Activated T-helper 1 cell treated with anti-CD3 and anti-CD28 coated beads, Interleukin-2, amount 50 U/mL, for 16 hours (primary cell): ENCODE measurements at places on chromosomes 3 and 15.

GRCh38 chr15:90388462-90389380 is 679 bp downstream of the IQGAP1 start:
- no peak for DNase-seq

- no peak for DNase-seq
Observed at GRCh38 chr3:150623945-150624344, 20.8 kb downstream of the SELENOT start.

GRCh38 chr3:197188963-197189362 is 109.4 kb downstream of the DLG1 start:
- DNase-seq = no peak

DNA sequence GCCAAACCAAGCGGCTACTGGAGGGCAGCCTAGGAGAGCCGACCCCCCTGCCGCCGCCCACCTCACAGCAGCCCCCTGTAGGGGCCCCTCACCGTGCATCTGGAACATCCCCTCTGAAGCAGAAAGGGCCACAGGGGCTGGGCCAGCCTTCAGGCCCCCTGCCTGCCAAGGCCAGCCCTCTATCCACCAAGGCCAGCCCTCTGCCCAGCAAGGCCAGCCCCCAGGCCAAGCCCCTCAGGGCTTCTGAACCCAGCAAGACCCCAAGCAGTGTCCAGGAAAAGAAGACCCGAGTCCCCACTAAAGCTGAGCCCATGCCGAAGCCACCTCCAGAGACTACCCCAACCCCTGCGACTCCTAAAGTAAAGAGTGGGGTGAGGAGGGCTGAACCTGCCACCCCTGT is 23.5 kb upstream of the APEH start:
- DNase-seq = no peak

DNA sequence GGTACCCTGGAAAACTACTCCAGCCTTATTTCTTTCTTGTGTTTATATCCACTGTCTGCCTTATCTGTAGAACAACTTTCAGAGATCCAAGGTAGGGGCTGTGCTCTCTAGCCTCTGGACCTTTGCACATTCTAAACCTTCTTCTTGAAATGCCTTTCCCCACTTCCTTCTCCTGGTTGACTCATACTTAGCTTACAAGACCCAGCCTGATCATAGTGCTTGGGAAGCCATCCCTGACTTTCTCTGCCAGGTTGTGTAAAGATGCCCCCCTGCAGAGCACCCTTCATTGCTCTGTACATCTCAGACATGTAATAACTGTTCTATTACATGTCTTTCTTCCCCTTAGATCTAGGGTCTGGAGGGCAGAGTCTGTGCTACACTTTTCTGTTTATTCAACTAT is 50.1 kb downstream of the PPM1L start:
- DNase-seq = no peak

DNA sequence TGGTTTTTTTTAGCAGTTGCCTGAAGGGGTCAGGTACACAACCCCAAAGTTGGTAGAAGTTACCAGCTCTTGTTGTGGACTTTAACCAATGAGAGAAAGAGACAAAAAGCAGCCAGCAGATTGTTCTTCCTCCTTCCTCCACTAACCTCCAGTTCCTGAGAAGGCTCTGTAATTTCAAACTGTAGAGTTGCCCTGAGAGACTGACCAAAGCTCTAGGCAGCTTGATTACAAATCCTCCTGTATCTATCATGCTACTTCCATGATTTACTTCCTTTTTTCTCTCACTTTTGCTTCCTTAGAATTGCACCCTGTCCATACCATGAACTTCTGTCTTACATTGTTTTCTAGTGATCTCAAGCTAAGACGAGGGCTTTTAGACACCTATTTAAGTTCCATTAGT is 29.2 kb downstream of the NSUN3 start:
- no peak for DNase-seq

DNA sequence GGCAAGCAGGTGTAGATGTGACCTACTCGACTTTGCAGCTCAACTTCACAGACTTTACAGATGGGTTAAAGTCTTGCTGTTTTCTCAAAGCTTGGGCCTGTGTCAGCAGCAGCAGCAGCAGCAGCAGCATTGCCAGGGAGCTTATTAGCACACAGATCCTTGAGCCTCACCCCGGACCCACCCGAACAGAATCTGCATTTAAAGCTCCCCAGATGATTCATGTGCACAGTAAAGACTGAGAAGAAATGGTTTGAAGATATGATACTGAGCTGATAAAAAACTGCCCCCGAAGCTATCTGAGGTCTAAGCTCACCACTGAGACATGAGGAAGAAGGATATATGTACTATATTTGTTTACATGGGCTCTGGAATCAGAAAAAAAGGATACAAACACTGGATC is 231.7 kb downstream of the ARPP21 start:
- no peak for DNase-seq

- no peak for DNase-seq
Observed at GRCh38 chr15:66163553-66163952, 90.0 kb downstream of the MEGF11 start.

- no peak for DNase-seq
Observed at GRCh38 chr15:37220949-37221670, 120.8 kb upstream of the MEIS2 start.

- no peak for DNase-seq
Observed at GRCh38 chr3:101838691-101839090, 10.6 kb upstream of the NFKBIZ start.

GRCh38 chr3:170417090-170417489 is 1.6 kb upstream of the CLDN11 start:
- DNase-seq = no peak

DNA sequence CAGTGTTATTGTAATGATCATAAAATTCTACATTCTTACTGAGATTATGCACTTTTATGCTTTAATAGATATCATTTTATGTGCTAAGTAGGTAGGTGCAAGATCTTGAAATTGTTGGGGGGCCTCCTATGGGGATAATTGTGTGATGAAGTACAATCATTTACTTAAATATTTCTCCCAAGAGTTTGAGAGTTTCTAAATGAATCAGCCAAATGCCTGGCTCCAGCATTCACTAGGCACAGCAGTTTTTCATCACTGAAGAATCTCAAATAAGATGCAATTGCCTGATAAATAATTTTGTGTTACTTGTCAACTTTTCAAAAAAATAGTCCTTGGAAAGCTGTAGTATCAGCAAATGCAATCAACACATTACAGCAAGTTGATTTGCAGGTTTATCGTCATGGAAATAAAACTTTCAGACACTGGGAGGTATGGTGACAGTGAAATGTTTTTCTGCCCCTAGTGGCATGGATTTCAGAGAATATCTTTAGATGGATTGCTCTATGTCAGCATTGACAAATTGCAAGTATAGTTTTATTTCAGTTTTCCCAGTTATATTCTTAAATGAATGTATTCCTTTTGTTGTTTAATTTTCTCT is 167.1 kb downstream of the NEK11 start:
- DNase-seq = no peak

GRCh38 chr3:107431246-107432012 is 54.2 kb downstream of the CCDC54 start:
- DNase-seq = peak; percentile 8

- no peak for DNase-seq
Observed at GRCh38 chr15:89105147-89105546, 16.9 kb downstream of the ABHD2 start.

DNA sequence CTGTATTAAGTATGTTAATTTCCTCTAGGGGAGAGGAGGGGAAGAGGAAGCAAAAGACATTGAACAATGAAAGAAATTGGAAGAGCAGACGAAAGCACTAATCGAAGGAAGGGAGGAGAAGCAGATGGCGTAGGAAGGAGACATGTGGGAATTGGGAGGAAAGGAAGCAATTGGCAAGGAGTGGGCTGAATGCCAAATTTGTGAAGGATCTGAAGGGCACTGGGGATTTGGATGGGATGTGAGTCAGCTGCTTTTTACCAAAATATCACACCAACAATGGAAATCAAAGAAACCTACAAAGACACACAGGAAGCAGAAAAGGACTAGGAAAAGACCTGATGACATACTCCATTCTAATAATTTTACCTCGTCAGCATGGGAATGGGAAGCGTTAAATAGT is 1029.8 kb downstream of the ROBO1 start:
- no peak for DNase-seq

- DNase-seq = no peak
Observed at GRCh38 chr3:157660847-157661246, 157.6 kb upstream of the VEPH1 start.

DNA sequence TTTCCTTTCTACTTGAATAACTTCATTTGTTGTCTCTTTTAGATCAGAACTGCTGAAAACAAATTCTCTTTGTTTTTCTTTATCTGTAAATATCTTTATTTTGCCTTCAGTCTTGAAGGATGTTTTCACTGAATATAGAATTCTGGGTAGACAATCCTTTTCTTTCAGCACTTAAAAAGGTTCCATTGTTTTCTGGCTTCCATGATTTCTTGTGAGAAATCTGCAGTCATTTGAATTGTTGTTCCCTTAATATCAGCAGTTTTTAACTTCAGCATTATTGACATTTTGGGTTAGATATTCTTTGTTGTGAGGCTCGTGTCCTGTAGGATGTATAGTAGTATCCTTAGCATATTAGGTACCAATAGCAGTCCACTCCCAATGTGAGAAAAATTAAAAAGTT is 65.8 kb downstream of the SV2B start:
- DNase-seq = no peak

GRCh38 chr15:75235760-75236729 is 22.1 kb upstream of the GOLGA6C start:
- DNase-seq = no peak

GRCh38 chr3:193686665-193687483 is 93.9 kb downstream of the OPA1 start:
- DNase-seq = no peak

GRCh38 chr3:150737874-150738679 is 24.9 kb downstream of the SIAH2 start:
- DNase-seq = no peak

DNA sequence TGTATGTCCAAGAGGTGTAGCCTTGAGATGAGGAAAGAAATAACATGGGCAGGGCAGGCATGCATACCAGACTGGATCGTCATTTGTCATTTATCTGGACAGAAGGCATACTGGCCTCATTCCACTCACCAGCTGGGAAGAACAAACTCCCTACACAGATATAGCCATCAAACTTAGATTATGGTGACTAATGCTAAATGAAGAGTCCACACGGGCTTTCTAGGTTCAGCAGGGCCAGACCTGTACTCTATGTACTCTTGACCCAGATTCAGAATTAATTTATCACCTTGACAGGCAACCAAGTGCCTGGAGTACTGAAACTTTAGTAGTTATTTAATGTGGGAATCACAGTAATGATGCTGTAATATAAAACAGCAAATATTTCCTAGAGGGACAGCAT is 164.3 kb upstream of the IL12A start:
- no peak for DNase-seq

GRCh38 chr3:15932348-15933300 is 134.8 kb upstream of the ANKRD28 start:
- no peak for DNase-seq

DNA sequence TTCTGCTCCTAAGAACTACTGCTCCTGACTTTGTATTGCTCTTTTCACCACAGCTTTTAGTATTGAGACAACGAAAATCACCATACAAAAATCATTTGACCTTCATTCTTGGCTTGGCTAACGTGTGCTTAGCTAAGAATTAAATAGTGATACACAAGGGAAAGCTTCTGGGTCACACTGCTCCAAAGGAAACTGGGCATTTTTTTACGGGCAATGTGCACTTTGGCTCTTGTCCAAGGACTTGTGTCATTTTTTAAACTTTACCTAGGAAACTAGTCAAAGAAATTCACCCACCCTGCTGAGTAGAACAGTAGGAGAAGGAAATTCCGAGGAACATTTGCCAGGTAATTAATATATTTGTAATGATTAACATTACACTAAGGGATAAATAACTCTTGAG is 19.8 kb downstream of the WDR72 start:
- no peak for DNase-seq

GRCh38 chr15:52005748-52006701 is 13.0 kb upstream of the MAPK6 start:
- DNase-seq = no peak

DNA sequence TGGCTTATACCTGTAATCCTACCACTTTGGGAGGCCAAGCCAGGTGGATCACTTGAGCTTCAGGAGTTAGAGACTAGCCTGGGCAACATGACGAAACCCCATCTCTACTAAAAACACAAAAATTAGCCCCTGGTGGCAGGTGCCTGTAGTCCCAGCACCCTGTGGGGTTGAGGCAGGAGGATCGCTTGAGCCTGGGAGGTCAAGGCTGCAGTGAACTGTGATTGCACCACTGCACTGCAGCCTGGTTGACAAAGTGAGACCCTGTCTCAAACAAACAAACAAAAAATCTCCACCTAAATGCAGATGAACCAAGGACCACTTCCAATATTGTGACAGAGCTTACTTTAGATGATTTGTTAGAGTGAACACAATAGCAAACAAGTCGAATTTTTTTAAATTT is 53.7 kb downstream of the TP53BP1 start:
- DNase-seq = no peak

- no peak for DNase-seq
Observed at GRCh38 chr3:99896482-99896881, 78.8 kb downstream of the CMSS1 start.

DNA sequence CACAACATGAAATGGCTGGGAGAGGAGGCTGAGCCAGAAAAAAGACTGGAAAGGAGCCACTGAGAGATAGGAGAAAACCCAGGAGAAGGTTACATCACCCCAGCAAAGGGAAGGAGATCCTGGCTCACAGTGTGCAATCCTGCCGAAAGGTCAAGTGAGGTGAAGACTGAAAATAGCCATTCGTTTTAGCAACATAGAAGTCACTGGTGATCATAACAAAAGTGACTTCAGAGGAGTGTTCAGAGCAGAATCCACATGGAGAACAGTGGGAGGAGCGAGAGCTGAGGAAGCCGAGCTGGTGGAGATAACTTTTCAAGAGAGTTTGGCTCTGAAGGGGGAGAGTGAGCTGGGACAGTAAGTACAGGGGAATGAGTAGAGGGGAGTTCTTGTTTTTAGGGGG is 5.4 kb upstream of the HEG1 start:
- DNase-seq = no peak

DNA sequence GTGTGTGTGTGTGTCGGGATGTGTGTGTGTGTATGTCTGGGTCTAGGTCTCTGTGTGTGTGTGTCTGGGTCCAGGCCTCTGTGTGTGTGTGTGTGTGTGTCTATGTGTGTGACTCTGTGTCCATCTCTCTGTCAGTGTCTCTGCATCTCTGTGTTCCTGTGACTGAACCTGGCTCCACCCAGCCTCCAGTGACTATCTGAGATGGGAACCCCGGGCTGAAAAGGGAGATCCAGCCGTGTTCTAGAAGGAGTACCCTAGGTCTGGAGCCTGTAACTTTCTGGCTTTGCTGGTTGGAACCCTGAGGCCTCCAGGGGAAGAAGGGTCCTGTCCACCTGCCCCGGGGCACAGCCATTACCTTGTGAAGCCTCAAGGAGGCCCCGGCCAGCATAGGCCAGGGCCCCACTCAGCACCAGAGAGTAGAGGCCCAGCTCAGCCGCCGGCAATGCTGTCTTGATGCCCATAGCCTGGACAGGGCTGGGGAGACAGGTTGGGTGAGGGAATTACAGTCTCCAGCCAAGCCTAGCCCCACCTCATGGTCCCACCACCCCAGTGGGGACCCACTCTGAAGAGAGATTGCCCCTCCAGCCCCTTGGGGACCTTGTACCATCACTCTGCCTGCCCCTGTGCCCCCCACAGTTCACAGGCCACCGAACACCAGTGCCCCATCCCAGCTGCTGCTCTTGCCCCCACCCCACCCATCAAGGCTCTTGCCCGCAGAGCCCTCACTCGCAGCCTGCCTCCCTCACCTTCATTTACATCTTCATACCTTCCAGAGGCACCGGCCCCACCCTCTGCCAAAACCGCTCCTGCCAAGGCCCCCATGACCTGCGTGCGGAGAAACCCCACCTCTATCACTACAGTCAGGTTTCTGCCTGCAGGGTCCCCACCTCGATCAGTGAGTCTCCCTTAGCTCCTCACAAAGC is 2.0 kb downstream of the HHATL start:
- DNase-seq = no peak
